DMS53 (cell line): ENCODE measurements at places on chromosomes 13 and 19.

DNA sequence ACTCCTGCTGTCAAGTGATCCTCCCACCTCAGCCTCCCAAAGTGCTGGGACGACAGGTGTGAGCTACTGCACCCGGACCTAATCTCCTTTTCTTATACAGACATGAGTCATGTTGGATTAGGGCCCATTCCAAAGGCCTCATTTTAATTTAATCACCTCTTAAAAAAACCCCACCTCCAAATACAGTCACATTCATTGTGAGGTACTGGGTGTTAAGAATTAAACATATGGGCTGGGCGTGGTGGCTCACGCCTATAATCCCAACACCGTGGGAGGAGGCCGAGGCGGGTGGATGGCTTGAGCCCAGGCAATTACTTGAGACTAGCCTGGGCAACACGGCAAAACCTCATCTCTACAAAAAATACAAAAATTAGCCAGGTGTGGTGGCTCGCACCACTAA lies 46.6 kb downstream of the PIN1 start:
- no peak for DNase-seq

DNA sequence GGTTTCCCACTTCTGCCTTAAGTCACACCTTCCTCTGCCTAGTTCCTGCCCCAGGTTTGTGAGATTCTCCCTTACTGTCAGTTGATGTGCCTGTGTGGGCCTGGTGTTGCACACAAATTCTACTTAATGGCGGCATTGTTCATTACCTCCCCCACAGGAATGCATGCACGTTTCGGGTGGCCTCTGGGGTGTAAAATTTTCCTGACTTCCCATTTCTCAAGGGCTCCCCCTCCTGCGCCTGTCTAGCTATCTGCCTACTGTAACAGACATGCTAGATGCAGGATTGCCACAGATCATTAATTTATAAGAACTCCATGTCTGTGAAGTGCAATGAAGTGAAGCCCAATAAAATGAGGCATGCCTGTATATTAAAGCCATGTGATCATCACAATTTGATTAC lies 1466.3 kb downstream of the PCDH9 start:
- no peak for DNase-seq

- DNase-seq = peak; percentile 51
Observed at GRCh38 chr19:7918615-7919421, 1.3 kb upstream of the SNAPC2 start.

DNA sequence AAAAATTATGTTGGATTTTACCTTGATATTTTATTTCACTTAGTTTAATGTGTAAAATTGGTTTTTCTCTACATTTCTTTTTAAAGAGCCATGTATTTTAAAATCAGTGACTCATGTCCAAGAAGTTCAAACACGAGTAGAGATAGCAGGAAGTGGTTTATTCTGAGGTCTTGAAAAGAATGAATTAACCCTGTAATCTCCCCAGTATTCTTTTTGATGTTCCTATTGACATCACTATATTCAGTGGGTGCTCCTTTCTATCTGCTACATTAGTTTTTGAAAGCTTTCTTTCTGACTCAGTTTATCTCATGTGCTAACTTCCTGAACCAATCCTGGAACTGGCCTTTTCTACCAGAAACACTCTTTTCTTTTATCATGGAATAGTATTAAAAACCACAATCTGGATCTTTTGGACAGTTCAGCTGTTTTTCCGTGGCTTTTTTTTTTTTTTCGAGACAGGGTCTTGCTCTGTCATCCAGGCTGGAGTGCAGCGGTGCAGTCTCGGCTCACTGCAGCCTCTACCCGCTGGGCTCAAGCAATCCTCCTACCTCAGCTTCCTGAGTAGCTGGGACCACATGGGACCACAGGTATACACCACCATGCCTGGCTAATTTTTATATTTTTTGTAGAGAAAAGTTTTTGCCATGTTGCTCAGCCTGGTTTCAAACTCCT lies 114.9 kb downstream of the PCCA start:
- no peak for DNase-seq

GRCh38 chr13:112575675-112576074 lies 12.3 kb downstream of the TUBGCP3 start:
- DNase-seq = no peak

DNA sequence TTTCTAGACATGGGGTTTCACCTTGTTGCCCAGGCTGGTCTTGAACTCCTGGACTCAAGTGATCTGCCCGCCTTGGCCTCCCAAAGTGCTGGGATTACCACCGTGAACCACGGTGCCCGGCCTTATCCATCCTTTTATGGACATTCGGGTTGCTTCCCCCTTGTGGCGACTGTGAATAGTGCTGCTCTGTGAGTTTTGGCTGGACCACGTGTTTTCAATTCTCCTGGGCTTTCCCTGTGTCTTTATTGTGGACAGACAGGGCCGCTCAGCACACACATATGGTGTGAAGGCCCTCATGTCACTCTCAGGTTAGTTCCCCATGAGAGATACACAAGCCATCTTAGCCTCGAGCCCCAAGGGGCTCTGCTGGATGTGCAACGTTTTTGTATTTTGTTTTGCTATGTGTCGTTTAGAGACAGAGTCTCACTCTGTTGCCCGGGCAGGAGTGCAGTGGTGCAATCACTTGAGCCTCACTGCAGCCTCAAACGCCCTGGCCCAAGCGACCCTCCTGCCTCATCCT lies 40.5 kb downstream of the MAU2 start:
- peak; percentile 89 for DNase-seq

DNA sequence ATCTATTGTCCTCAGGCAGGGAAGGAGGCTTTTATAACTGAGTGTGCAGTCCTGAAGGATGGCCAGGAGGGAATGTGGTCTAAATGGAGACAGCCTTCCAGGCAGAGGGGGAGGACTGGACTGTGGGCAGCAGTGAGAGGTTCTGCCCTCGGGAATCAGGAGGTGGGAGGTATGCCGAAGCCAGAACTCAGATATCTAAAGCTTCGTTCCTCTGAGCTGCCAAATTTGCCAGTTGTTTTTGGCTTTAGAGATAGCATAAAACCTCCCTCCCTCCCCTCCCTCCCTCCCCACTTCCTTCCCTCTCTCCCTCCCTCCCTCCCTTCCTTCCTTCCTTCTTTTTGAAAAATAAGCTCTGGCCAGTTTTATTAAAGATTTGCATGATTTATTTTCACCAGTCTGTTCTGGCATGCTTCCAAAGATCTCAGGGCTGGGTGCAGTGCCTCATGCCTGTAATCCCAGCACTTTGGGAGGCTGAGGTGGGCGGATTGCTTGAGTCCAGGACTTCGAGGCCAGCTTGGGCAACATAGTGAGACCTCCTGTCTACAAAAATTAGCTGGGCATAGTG lies 2.4 kb downstream of the MEDAG start:
- DNase-seq = no peak

DNA sequence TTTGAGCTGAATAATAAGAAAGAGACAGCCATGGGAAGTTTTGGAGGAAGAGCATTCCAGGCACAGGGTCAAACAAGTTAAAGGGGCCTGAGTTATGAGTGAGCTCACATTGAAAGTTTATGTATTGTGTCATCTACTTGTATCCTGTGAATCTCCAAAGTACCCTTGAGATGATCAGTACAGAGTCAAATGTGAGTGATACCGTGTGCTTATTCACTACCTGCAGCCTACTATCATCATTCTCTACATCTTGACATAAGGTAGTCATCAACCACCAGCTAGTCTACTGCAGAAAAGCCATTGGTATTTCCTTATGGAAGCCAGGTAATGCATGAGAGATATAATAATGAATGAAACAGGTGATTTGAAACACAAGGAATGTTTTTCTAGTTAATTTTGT lies 3.0 kb upstream of the KCTD12 start:
- no peak for DNase-seq

- DNase-seq = peak; percentile 91
Observed at GRCh38 chr19:12956446-12957388, at the start of gene GADD45GIP1. Gene GADD45GIP1 (minus strand): TSS chr19:12957223. CDS start chr19:12957212, 11 bp downstream.

DNA sequence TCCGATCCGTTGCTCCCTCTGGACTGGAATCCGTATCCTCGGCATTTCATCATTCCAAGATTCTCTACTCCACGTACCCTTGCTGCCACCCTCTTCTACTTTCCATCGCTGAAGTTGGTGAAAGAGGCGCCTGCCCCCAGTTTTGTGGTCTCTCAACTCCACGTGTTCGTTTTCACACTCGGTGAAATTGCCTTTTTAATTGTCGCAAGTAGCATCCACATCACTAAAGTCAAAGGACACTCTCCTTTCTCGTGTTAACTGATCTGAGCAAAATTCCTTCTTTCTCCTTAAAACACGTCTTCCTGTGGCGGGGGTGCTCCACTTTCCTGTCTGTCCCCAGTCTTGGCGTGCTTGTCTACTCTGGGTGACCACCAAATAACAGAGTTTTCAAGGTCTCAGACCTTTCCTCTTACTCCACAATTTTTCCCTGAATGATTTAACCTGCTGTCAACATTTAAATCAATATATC lies 1.1 kb upstream of the TMTC4 start:
- no peak for DNase-seq

- no peak for DNase-seq
Observed at GRCh38 chr13:83876546-83876945, 5.7 kb downstream of the SLITRK1 start.

GRCh38 chr13:98200211-98200878 lies 23.3 kb upstream of the RNF113B start:
- no peak for DNase-seq

DNA sequence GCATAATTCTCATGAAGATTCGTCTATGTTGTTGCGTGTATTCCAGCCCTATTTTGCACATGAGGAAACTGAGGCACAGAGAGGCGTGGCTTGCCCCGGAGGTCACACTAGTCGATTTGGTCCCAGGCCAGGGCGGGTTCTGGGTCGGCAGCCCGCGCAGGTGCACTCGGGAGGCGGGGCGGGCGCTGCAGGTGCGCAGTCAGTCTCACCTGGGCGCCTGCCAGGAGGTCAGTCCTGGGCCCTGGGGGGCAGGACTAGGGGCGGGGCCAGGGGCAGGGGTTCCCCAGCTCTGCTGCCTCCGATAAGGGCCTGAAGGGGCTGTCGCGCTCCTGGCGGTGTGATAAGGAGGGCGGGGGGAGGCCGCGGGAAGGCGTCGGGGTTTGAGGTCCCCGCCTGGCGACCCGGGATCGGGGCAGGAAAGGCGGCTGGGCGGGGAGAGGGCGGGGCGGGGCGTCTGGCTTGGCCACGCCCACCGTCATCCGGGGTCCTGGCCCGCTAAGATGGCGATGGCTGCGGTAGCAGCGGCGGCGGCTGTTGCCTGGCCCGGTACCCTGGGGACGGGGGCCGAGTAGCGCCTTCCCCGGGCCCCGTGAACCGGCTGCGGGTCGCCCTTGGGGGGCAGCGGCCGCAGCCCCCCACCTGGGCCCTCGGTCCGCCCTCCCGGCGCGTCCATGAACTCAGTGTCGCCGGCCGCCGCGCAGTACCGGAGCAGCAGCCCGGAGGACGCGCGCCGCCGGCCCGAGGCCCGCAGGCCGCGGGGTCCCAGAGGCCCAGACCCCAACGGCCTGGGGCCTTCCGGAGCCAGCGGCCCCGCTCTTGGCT lies at the start of gene ATG4D:
TSS of gene ATG4D (plus strand) at position 485 of the 822 bp plus-strand sequence. CDS start at position 672, 187 bp downstream.
- DNase-seq = peak; percentile 96

- DNase-seq = no peak
Observed at GRCh38 chr19:15417699-15418098, 1.1 kb downstream of the AKAP8L start.

GRCh38 chr19:38122402-38123093 lies 101.5 kb downstream of the DPF1 start:
- no peak for DNase-seq

DNA sequence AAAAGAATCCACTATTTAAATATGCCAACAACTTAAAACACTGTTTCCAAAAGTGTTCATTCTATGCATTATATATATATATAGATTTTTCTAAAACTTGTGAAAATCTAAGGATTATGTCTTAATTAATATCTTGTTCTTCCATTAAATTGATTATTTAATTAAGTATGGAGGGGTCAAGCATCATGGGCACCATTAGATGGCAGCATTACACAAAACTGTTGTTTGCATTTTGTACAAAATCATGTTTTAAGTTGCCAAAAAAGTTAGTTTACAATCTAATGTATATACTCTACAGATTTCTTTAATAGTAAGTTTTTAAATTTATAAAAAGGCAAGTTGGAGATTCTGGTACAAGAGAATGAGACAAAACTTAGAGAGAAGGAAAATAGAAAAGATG lies 213.2 kb upstream of the EDNRB start:
- peak; percentile 0 for DNase-seq

DNA sequence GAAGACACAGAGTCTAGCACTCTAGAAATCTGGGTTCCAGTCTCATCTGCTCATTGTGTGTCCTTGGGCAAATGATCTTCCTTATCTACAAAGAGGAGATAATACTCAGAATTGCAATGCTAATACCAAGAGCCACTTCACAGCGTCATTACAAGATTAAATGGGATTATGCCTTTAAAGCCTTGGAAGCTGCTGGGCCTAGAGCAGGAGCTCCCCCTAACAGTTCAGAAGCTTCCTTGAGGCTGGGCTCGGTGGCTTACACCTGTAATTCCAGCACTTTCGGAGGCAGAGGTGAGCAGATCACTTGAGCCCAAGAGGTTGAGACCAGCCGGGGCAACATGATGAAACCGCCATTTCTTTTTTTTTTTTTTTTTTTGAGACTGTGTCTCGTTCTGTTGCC lies 27.6 kb downstream of the AP2S1 start:
- DNase-seq = no peak

DNA sequence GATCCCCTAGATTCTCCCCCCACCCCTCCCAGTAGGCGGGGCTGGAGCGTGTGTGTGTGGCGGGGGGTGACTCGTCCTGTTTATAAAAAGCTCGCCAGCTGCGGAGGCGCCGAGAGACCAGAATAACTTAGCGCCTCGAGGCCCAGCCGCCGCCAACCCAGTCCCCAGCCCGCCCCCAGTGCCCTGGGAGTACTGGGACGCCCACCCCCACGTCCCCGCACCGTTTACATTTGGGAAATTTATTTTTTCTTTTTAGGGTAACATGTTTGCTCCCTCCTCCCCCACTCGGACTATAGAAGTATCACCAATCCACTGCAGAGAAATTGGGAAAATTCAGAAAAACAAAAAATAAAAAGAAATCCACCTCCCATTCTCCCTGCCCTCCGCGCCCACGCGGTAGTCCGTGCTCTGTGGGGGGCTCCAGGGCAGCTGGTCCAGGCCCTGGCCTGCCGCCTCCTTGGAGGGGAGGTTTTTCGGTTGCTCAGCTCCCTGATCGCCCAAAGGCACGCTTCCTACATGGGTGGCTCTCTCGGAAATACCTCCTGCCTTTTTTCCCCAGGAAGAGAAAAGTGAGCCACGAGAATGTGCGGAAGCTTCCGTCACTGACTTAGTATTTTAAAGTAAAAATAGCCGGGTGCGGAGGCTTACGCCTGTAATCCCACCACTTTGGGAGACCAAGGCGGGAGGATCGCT lies 1.5 kb upstream of the RAB3A start:
- peak; percentile 79 for DNase-seq
